Suprapubic skin (tissue), 4 donors: ENCODE measurements at places on chromosomes 7 and 10. TPM values are rescaled to one million over a fixed set of nuclear protein-coding genes. Genes with fewer than 3 reads are reported as not detected.

GRCh38 chr7:133570321-133570720 is 317.4 kb downstream of the EXOC4 start:
- no peak for DNase-seq

The SYT15B gene
- total RNA-seq = 1.4 TPM

DNA sequence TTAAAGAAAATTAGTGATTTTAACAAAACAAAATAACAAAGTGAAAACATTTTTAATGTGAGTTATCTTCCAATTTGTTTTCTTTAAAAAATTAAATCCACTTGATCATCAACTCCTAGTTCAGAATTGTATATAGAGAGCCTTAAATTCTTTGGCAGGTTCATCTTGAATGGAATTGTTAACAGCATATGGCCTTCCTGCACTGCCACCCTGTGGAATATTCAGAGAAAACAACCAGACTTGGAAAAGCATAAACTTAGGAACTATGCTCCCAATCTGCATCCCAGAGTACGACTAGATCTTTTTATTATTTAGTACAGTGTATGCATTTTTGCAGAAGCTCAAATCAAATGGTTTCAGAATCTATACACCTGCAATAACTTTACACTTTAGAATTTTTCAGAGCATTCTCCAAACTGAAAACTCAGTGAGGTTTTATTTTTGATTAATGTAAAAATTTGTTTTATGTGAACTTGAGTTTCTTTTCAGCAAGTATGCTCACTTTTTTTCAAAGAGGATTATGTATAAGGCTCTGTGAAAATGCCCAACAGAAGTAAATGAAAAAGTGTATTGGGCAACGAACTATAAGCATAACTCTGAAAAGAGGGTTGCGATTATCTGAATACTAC is 44.9 kb upstream of the ANK3 start:
- DNase-seq = no peak

- DNase-seq = no peak
These were observed 46.4 kb upstream of the HABP2 start for GRCh38 chr10:113506476-113506875.

DNA sequence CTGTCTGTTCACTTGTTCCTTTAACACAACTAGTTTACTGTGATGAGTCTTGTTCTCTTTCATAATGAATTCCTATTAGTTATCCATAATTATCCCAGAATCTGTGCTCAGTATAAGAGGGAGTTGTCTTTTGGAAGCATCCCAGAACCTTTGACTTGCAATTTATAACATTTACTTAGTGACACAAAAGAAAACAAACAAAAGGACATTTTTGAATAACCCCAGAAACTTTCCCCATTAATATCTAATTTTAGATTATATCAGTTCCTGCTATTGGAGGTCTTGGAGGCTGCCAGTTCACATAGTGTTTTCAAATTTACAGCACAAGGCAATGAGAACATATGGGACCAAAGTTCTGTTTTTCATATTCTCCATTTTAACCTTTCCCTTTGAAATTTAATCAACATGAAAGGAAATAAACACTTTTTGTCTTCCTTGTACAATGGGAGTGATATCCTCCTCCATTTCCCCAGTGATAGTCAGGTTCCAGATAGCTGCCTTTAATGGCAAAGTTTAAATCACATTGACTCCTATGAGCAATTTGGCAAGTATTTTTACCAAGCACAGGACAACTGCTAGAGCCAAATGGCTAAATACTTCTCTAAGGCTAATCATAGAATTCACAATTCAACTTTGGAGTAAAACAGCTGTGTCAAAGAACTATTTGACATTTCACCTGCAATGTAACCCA is 37.1 kb upstream of the GNAT3 start:
- DNase-seq = no peak

DNA sequence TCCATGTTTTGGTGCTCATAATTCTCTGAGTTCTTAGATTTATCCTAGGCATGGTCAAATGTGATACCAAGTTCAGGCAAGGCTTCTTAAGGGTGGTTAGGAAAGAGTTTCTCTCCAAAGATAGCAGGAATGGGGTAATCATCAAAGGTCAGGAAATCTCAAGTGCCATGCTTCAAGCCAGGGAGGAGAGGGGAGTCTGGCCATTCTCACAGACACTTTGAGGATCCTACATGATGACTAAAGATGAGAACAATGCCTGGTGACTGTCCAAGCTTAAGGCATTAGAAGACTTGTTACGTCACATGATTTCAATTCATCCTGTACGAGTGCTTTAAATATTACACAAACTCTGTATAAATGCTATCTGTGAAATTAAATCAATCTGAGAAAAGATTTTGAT is 59.4 kb downstream of the POM121L12 start:
- no peak for DNase-seq

The CCAR1 gene
- total RNA-seq = 34.8 TPM

The EGFR gene
- 236 TPM for total RNA-seq

The ARMC3 gene
- not detected for total RNA-seq

The CDNF gene
- 2.3 TPM for total RNA-seq

- no peak for DNase-seq
These were observed 299.6 kb upstream of the NFE2L3 start for GRCh38 chr7:25852211-25852938.

The LLCFC1 gene
- not detected for total RNA-seq

DNA sequence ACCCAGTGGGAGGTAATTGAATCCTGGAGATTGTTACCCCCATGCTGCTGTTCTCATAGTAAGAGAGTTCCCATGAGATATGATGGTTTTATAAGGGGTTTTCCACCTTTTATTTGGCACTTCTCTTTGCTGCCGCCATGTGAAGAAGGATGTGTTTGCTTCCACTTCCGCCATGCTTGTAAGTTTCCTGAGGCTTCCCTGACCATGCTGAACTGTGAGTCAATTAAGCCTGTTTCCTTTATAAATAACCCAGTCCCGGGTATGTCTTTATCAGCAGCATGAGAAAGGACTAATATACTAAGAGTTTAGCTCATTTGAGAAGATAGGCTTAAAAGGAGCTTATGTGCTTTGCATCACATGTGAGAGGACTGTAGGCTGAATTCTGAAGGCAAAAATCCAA is 29.3 kb downstream of the TMEM248 start:
- DNase-seq = no peak

DNA sequence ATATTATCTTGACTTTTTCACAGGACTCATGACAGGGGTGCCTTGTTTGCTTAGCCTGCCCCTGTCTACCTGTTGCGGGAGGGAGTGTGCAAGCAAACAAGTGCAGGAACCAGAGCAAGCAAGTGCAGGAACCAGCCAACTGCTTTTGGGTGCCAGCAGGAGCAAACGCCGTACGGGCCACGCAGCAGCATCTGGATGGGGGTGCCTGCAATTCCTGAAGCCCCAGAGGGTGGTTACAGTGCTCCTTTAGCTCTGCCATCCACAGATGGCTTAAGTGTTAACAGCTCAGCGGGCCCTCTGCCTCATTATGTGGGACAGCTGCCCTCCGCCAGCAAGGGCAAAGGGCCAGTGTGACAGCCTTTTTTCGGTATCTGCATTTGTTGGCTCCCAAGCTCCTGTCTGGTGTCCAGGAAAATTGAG is 83.5 kb downstream of the MICU1 start:
- no peak for DNase-seq

GRCh38 chr10:132277311-132277741 is 30.4 kb downstream of the STK32C start:
- DNase-seq = no peak

The CHCHD3 gene
- 34.6 TPM for total RNA-seq

DNA sequence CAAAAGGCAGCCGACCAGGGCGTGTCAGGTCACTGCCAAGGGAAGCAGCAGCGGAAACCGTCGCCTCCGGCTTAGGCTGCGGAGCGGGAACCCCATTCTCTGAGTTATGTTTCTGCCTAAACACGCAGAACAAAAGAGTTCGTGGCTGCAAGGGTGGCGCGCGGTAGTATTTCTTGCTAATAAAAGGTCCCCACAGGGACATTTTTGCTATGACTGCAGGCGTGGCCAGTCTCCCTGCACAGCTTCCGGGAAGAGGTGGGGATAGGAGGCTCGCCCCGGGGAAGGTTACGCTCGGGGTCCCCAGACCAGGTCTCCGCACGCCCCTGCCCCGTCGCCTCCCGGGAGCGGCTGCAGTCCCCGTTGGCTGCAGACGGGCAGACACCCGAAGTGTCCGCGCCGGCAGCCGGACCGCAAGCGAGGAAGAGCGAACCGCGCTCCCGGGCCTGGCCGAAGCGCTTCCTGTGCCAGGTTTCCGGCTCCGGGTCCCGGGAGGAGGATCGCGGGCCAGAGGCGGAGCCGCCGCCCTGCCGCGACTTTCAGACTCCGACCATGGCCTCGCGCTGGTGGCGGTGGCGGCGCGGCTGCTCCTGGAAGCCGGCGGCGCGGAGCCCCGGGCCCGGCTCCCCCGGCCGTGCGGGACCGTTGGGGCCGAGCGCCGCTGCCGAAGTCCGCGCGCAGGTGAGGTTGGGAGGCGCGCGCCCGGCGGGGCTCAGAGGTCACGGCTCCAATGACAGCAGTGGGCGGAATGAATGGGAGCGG is at the start of gene PDSS1:
Gene PDSS1 (plus strand): TSS at position 539 of the 759 bp plus-strand sequence. CDS start 11 bp downstream, at position 550.
- peak; percentile 88 for DNase-seq

DNA sequence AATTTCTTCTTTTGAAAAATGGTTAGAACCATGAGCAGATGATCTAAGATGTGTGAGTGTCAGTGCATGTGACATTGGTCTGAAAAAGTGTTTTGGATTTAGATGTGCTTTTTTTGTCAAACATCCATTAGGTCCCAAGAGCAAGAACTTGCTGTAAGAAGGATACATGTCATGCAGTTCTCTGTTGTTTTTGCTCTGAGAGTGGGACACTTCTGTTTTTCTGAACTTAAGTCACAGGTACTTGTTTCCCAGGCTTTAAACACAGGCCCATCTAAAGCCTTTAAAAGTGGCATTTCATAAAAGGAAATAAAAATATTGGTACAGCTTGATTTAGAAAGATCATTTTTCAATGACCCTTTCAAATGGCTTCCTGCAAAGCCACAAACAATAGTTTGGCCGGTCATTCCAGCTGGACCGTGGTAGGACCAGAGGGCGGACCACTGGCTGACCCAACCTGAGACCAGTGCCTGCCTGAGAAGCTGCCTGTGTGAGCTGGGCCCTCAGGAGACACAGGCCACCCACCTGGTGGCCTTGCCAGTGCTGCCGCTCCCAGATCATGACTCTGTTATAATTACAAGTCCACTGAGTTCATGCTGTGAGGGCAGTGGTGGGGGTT is 92.7 kb downstream of the EEPD1 start:
- DNase-seq = no peak

DNA sequence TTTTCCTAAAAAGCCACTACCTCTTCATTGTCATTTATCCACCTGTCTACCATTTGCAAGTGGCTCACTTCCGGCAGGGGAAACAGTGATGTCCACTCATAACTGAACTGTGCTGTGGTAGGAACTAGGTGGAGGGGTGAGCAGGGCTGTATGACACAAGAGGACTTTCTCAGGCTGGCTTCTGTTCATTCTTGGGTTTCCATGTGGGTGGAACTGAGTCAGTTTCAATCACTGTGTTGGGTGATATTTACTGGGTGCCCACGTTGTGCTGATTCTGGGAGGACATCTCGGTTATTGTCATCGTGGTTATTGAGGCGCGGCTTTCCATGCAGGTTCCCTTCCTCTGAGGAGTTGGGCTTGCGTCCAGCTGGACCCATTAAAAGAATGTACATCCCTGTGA is 38.8 kb downstream of the RAMP3 start:
- peak; percentile 61 for DNase-seq

DNA sequence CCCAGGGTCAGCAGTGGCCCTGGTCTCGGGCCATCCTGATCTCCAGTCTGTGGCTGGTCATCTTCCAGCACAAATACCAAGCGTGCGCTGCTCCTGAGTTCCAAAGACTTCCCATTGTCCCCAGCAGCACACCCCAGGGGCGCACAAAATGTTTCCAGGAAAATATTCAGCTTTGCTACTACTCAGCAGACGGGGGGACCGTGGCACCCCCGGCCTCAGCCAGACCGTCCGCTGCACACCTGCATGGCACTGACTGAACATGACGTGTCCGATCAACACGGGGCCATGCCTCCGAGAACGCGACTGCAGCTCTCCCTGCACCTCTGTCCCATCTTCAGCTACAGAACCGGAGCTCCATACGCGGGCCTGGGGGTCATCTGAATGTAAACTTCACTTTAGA is 9.6 kb upstream of the INSIG1 start:
- DNase-seq = no peak

GRCh38 chr10:24706479-24707118 is 17.1 kb downstream of the ARHGAP21 start:
- DNase-seq = no peak

GRCh38 chr10:72337039-72337629 is 17.6 kb downstream of the DNAJB12 start:
- peak; percentile 92 for DNase-seq

DNA sequence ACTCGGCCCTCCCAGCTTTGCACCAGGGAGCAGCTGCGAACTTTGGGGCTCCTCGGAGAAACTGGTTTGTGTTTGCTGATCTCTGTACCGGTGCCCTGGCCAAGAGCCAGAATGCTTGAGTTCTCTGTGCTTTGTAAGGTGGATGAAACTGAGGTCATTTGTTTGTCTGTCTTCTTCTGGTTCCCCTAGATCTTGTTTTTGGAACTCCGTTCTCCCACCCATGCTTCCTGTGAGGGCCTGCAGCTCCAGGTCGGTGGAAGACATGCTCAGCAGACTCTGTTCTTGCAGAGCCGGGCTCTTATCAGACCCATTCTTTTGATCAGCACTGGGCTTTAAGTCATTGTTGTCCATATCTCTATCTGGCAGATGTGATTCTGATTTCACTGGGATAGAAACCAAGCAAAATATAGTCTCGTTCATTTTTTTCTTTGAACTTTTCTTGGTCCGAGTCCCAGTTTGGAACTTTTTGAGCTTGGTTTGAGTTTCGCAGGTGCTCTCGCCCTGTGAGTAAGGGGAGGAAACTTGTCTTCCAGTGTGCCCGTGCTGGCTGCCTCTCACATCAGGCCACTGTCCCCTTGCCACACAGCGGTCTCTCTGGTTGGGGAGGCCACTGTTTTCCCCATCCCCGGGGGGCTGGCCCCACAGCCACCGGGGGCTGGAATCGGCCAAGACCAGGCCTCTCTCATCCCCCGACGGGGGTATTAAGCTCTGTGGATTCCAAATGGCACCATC is 31.2 kb downstream of the JCAD start:
- DNase-seq = no peak

DNA sequence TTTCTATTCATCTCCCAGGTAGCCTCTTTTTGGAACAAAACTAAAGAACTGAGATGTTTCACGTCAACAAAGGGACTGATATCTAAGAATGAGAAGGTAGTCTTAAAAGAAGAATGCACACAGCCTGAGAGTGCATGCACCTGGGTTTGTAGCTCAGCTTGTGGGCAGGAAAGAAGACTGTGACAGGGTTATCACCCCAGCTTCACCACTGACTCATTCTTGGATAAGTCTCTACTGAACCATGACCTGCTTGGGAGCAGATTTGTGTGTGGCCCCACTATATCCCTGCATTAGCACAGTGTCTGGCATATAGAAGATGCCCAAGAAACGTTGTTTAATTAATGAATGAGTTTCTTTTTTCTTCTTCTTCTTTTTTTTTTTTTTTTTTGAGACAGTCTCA is 187.5 kb downstream of the GPAM start:
- no peak for DNase-seq

DNA sequence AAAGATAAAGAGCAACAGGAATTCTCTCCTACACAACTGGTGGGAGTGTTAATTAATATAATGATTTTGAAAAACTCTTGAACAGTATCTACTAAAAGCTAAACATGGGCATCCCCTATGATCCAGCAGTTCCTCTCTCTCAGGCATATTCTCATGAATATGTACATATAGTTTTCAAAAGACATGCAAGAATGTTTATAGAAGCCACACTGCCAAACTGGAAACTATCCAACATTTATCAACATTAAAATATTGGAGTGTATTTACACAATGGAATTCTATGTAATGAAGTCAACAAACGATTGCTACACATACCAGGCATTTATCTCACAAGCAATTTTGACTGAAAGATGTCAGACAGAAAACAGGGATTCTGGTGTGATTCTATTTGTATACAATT is 404.5 kb upstream of the ANKRD30A start:
- no peak for DNase-seq
